HS-5 (cell line): ENCODE measurements at places on chromosomes 1 and 21.
A peak's percentile ranks its signal among the peaks of the same experiment; 100 is the strongest.

DNA sequence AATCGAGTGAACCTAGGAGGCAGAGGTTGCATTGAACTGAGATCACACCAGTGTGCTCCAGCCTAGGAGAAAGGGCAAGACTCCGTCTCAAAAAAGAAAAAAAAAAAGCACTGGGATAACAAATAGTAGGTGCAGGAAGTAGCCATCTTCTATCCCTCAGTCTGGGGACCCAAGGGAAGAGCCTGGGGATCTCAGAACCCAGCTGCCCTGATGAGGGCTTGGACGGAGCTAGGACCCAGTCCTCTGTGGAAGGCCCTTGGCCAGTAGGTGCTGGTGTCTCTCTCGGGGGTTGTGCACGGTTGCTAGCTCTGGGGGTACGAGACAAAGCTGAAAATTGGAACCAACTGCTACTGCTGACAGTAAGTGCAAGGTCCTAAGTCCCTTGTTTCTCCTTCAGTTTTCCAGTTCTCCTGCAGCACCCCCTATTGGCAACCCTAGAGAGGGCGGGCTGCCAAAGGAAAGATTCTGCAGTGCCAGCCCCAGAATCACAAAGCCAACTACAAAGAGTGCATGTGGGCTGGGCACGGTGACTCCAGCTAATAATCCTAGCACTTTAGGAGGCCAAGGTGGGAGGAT is 57.6 kb upstream of the KIF1B start:
- no peak for DNase-seq

- DNase-seq = peak; percentile 37
Measured at GRCh38 chr1:234149217-234149616, 224.0 kb upstream of the COA6 start.

DNA sequence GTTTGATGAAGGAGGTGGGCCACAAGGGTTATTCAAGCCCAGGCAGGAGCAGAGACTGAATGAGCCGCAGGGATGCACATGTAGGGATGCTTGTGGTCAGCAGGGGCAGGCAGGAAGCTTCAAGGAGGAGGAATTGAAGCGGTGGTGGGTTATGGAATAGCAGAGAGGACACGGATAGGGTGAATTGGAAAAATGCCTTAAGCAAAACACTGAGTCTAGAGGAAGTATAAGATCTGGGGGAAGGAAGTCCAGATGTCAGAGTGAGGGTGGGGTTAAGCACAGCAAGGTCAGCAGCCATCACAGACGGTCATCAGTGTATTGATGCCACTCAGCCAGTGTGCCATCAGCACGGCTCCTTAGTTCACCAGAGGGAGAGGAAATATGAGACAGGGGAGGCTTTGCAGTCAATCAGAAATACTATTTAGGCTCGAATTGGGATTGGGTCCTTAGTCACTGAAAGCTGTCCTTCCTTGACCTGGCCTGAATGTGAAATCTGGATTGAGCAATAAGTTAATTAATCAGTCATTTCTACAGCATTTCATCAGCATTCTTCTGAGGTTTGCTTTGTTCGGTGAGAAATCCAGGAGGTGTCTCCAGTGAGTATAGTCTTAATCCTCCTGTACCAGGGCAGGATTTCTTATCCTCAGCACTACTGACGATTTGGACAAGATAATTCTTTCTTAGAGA is 6.0 kb upstream of the LCE1F start:
- DNase-seq = peak; percentile 87

DNA sequence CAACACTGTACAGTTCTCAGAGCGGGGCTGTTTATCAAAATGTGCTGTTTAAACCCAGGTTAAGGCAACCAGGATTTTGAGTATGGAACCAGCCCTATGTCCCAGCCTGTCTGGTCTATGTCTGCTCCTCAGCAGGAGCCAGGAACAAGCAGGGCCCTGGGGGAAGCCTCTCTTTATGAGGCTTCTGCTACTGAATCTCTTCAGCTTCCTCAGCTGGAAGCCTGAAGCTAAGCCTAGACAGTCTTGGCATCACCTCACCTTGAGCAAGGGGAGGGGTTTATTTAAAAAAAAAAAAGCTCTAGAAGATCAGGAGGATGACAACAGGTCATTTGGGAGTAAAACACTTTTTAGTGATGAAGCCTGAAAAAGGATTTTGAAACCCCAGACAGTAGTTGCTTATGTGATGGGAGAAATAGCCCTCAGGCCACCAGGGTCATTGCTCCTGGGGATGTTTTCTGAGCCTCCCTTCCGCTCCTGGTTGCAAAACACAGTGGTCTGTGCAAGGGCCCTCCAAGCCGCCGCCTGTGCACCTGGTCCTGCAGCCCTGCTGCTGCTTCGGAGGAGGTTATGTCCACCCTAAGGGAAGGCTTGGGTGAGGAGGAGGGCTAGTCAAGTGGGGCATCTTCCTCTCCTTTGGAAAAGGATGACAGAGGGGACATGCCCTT is 21.8 kb upstream of the GRHL3 start:
- DNase-seq = no peak

- no peak for DNase-seq
Measured at GRCh38 chr21:46063227-46063626, 34.7 kb upstream of the COL6A2 start.
